ENCODE measurements at places on chromosomes 5 and 9. TPM values are rescaled to one million over a fixed set of nuclear protein-coding genes. Genes with fewer than 3 reads are reported as not detected.

The CCDC171 gene
- polyA plus RNA-seq = 2.9 TPM

The CARTPT gene
- polyA plus RNA-seq = not detected

GRCh38 chr9:1871626-1872419 is 143.3 kb upstream of the SMARCA2 start:
- DNase-seq = no peak

DNA sequence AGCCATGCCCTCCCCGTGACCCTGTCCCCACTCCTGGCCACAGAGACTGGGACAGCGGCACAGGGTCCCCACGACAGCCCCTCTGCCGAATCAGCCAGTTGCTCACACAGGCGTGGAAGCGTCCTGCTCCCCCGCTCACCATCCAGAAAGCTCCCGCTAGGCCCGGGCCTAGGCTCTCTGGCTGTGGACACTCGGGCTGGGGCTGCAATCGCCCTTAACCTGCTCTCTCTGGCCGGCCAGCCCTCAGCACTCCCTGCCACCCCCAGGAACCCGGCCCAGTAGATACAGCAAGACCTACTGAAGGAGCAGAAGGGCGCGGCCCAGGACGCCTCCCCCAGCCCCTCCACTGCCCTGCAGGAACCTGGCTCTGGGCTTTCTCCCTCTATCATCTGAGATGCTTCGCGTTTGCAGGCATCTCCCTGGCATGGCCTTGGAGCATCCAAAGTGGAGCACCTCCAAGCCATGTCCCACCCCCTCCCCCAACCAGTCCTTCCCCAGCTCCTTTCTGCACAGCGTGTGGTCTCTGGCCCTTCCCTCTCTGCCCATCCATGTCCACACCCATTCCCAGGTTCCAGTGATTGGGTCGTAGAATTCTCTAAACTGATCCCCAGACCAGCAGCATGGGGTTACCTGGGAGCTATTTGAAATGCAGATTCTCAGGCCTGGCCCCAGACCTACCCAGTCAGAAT is 113.7 kb upstream of the LMX1B start:
- DNase-seq = no peak

Data from muscle of arm (tissue), 14 donors.